ENCODE measurements at places on chromosomes 11 and 22.

- DNase-seq, result no peak
These were observed 6.7 kb downstream of the OR6M1 start for GRCh38 chr11:123799438-123799837.

DNA sequence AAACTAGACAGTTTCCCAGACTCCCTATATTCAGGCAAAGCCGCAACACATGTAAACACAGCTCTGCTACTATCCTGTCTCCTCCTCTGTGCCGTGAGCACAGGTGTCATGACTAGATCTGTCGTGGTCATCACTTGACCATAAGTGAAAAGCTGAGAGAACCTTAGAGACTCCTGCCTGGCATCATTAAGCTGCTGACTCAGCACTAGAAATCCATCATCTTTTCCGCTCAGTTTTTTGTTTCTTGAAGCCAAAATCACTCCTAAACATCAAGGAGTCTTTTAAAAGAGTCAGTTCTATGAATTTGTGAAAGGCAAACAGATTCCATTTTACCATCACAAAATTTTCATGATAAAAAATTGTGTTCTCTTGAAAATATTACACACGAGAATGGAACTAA lies 102.5 kb upstream of the TP53AIP1 start:
- DNase-seq, result no peak

- no peak for DNase-seq
These were observed 97.3 kb downstream of the ELP4 start for GRCh38 chr11:31606893-31607292.

DNA sequence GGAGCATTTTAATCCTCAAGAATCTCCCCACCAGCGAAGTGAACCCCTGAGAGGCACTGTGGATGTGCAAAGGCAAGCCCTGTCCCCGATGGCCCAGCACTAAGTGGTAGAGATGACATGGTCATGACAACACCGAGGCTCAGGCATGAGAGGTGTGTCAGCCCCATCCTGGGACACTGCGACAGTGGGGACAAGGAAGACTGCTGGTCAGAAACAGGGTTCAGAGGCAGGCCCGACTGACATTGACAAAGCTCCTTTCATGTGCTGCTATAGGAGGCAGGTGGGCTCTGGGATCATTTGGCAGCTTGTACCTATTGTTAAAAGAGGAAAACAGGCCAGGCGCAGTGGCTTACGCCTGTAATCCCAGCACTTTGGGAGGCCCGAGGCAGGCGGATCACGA lies 54.3 kb upstream of the MYEOV start:
- DNase-seq, result no peak

DNA sequence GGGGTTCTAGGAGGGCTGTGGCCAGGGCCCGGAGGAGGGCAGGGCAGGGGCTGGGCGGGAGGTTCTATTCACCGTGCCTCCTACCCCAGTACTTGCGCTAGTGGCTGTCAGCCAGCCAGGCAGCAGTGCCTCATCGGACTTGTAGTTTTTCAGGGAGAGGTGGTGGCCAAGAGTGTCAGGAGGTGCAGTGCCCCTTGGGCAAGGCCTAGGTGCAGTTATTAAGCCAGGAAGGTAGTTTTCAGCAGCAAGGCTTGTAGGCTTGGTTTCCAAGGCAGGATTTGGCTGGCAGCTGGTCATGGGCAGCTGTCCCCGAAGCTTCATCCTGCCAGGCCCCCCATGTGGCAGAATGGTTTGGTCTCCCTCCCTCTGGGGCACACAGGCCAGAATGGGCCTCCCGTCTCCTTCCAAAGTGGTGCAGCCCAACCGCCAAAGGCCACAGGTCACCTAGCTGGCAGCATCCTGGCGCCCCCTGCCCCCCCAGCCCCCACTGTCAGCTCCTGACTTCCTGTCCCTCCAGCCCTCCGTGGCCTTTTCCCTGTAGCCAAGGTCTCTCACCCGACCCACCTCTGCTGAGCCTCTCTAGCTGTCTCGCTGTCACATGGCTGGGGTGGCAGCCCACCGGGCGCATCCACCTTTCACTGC lies 8.5 kb downstream of the CCDC88B start:
- DNase-seq, result peak; percentile 83

- DNase-seq, result no peak
These were observed 57.5 kb downstream of the RTL6 start for GRCh38 chr22:44440224-44441160.

GRCh38 chr11:31699066-31699465 lies 112.1 kb downstream of the PAX6 start:
- DNase-seq, result peak; percentile 57

DNA sequence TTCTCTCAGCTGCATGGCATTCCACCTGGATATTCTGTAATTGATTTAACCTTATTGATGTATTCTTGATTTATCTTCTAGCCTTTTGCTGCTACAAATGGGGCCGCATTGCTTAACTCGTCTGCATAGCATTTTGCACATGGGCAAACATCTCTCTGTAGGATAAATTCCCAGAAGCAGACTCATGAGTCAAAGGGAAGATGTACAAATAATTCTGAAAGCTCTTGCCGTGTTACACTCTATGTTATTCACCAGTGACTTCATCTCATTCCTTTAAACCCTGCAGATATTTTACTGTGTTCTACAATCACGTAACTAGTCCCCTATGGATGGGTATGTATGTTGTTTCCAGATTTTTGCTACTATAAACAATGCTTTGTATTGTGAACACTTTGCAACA lies 112.7 kb downstream of the SEZ6L start:
- no peak for DNase-seq
